DND-41 (cell line): ENCODE measurements at places on chromosomes 12 and 14.

DNA sequence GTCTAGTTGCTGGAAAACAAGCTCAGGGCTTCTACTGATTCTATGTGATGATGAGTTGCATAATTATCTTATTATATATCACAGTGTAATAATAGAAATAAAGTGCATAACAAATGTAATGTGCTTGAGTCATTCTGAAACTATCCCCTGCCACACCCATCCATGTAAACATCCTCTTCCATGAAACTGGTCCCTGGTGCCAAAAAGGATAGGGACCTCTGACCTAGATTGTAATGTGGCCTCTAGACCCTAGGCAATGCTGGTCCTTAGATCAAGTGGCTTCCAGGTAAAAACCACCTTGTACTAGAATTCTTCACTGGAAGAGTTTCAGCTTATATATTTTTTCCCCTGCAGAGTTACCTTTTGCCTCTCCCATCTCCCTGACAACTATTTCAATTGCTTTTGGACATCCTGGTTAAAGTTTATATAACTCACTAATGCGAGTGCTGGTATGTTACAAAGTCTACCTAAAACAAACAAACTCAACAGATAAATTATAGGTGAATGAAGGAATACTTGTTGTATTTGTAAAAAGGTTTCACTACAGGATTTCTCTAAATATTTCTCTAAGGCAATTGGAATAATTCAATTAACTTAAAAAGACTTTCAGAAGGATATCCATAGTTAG lies 462.5 kb downstream of the NAV3 start:
- H3K27ac ChIP-seq, result no peak overlapping the region
- no peak overlapping the region for H3K4me3 ChIP-seq
- no peaks in the 10 kb centered on the region for H3K4me1 ChIP-seq
- no peak for DNase-seq
- no peaks in the 10 kb centered on the region for H3K27me3 ChIP-seq
- H3K36me3 ChIP-seq, result no peaks in the 10 kb centered on the region

DNA sequence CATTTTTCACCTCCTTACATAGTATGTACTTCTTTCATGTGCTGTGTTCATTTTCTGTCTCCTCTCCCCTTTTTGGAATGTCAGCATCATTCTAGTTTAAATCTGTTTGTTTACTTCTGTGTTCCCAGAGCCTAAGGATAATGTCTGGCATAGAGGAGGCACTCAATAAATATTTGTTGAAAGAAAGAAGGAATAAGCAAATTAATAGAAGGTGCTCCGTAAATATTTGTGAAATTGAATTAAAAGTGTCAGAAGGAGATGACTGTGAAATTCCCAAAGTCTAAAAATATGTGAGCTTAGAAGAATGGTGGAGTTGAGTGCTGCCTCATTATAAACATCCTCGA lies 3.3 kb upstream of the CDKN1B start:
- H3K4me3 ChIP-seq, result peak overlapping the region; percentile 82
- H3K27me3 ChIP-seq, result no peaks in the 10 kb centered on the region
- peaks cover 12% of the 10 kb centered on the region for H3K36me3 ChIP-seq
- DNase-seq, result no peak
- H3K4me1 ChIP-seq, result peaks cover 35% of the 10 kb centered on the region

DNA sequence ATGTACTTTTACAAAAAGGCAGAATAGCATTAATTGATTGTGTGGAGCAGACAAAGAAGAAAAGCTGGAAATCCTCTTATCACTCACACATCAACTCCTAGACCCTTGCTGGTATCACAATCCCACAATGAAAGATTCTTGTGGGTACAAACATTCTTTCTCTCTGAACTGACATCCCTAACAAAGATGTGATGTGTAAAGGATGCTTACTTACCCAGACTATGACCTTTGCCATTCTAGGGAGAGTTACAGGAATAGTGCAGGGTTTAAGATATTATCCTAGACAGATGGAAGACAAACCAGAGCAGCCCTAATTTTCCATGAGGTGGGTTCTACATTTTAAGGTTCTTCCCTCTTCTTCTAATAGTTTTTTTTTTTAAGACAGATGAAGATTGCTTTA lies 60.4 kb upstream of the SLC6A15 start:
- no peak overlapping the region for H3K27ac ChIP-seq
- H3K27me3 ChIP-seq, result no peaks in the 10 kb centered on the region
- no peaks in the 10 kb centered on the region for H3K36me3 ChIP-seq
- no peak overlapping the region for H3K4me3 ChIP-seq
- no peaks in the 10 kb centered on the region for H3K4me1 ChIP-seq

- no peaks in the 10 kb centered on the region for H3K27me3 ChIP-seq
- no peaks in the 10 kb centered on the region for H3K36me3 ChIP-seq
- peaks cover 9% of the 10 kb centered on the region for H3K4me1 ChIP-seq
- no peak overlapping the region for H3K4me3 ChIP-seq
- H3K27ac ChIP-seq, result no peak overlapping the region
These were observed 21.1 kb downstream of the ZFHX2 start for GRCh38 chr14:23530375-23531055.

- no peak overlapping the region for H3K4me3 ChIP-seq
- H3K27ac ChIP-seq, result no peak overlapping the region
- DNase-seq, result no peak
These were observed 24.4 kb upstream of the BTG1 start for GRCh38 chr12:92170050-92170449.

- no peak overlapping the region for H3K27ac ChIP-seq
- no peaks in the 10 kb centered on the region for H3K27me3 ChIP-seq
- H3K4me1 ChIP-seq, result peaks cover 3% of the 10 kb centered on the region; the same call in 1 of the 2 replicates
These were observed 433.5 kb downstream of the DAD1 start for GRCh38 chr14:22155571-22155970.

DNA sequence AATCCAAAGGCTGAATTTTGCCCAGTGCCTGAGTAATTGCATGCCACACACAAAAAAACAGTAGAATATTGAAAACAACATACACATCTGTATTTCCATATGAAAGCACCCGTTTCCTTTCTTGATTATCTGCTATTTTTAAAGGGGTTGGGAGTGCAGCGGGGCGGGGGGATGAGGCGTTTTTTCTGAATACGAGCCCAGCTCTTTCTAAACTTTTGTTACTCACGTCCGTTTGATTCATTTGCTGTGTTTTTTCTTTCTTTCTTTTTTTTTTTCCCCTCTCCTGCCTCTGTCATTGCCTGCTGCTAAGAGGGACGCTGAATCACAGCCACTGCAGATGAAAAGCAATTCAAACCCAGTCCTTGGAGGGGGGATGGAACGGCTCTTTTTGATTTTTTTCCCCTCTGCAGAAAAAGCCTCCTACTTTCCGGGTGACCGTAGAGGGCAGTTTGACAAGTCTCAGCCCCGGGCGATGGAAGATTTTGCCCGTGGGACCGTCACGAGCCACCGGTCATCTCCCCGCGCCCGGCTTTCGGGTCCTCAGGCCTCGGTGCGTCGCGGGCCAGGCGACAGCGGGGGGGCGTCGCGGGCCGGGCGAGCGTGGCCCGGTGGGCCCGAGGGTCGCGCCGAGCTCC lies 572 bp upstream of the RASSF8 start:
- no peak for DNase-seq
- H3K4me1 ChIP-seq, result no peaks in the 10 kb centered on the region
- no peak overlapping the region for H3K4me3 ChIP-seq
- H3K27ac ChIP-seq, result no peak overlapping the region
- no peaks in the 10 kb centered on the region for H3K36me3 ChIP-seq

GRCh38 chr14:25108959-25109358 lies 59.0 kb upstream of the STXBP6 start:
- no peak overlapping the region for H3K4me3 ChIP-seq
- no peaks in the 10 kb centered on the region for H3K27me3 ChIP-seq
- no peak overlapping the region for H3K27ac ChIP-seq
- no peaks in the 10 kb centered on the region for H3K36me3 ChIP-seq
- H3K4me1 ChIP-seq, result no peaks in the 10 kb centered on the region

DNA sequence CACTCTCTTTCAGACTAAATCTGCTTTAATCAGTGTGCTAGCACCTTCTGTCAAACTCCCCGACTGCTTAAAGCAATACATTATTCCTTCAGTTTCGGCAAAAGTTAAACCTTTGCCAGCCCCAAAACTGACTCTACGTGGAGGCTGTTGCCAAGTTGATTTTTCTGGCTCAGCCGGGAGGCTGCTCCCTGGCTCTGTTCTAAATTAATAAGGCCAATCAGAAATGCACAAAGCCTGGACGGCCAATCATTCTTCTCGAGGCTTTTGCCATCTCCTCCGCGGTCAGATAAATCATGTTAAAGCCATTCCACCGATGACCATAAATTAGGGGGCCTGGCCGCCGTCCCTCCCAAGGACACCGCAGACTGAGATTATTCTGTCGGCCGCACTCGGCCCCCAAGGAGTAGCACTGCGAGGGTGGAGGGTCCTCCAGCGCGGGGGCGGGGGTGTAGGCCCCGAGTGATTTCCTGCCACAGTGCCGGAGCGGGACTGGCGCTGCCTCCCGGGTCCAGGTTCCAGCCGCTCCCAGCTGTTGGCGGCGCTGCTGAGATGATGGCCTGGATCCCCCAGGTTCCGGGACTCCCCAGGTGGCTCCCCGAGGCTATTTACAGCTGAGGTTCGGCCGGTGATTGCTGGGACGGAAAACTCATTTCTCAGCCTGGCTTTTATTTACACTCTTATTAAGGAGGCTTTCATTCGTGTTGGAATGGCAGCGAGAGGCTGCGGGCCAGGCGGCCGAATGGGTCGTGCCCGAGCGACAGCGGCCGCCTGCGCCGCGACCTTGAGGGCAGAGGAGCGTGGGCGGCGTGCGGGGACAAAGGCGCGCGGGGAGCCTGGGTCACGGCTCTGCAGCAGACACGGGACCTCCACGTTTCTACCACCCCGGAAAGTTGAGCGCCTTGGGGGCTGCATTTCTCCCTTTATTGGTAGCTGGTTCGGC lies 165.1 kb downstream of the MON2 start:
- H3K36me3 ChIP-seq, result no peaks in the 10 kb centered on the region
- no peaks in the 10 kb centered on the region for H3K27me3 ChIP-seq
- H3K4me1 ChIP-seq, result no peaks in the 10 kb centered on the region

DNA sequence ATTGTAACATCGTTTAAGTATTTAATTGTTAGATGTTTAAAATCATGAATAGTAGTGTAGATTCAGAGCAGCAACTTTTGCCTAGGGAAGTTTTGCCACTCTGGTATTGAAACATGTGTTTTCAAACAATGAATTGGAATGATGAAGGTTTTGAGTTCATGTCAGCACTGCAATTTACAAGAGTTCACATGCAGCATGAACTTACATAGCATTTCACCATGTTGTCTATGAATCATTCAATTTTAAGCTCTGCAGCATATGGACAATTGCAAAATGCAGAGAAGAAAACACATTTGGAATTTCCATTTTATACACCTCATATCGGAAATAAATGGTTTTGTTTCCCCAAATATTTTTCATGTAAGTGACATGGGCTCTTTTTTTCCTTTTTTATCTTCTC lies 170.7 kb upstream of the CDKN3 start:
- H3K4me1 ChIP-seq, result no peaks in the 10 kb centered on the region
- H3K27ac ChIP-seq, result no peak overlapping the region
- no peaks in the 10 kb centered on the region for H3K27me3 ChIP-seq
- H3K36me3 ChIP-seq, result no peaks in the 10 kb centered on the region
- DNase-seq, result no peak

DNA sequence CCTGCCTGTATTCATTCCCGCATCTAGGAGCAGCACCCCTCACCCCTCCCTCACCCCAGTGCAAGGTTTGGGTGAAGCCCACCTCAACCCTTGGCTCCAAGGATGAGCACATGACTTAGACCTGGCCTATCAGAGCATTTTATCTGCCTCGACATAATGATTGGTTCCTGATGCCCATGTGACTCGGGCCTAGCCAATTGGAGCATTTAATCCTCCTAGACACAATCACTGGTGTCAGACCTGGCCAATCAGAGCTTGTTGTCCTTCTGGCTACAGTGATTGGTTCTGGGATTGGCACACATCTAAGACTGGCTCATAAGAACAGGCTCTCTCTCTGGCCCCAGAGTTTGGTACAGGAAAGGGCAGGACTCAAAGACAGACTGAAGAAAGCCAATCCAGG lies 73.1 kb upstream of the MYL2 start:
- H3K4me1 ChIP-seq, result no peaks in the 10 kb centered on the region
- DNase-seq, result no peak
- H3K27ac ChIP-seq, result no peak overlapping the region
- H3K4me3 ChIP-seq, result no peak overlapping the region

DNA sequence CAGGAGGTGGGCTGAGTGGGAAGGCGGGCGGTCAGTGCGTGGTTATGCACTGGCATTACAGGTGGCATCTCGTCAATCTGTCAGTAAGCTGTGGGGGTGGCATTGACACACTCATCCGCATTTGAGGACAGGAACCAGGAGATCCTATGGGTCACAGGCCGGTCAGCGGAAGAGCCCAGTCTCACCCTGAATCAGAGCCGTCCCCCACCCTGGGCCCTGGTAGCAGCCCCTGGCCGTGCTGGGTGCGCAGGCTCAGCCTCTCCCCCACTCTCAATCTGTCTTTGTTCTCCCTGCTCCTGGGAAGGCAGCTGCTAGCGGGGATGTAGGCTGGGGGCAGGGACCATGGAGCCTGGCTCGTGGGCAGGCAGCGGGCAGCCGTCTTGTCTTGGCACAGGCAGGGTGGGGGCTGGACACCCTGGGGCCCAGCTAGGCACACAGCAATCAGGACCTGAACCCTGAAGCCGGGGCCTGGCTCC lies 5.1 kb downstream of the INF2 start:
- no peak overlapping the region for H3K4me3 ChIP-seq
- H3K27me3 ChIP-seq, result no peaks in the 10 kb centered on the region
- H3K4me1 ChIP-seq, result peaks cover 38% of the 10 kb centered on the region
- DNase-seq, result no peak
- H3K36me3 ChIP-seq, result peaks cover 50% of the 10 kb centered on the region
- H3K27ac ChIP-seq, result no peak overlapping the region

DNA sequence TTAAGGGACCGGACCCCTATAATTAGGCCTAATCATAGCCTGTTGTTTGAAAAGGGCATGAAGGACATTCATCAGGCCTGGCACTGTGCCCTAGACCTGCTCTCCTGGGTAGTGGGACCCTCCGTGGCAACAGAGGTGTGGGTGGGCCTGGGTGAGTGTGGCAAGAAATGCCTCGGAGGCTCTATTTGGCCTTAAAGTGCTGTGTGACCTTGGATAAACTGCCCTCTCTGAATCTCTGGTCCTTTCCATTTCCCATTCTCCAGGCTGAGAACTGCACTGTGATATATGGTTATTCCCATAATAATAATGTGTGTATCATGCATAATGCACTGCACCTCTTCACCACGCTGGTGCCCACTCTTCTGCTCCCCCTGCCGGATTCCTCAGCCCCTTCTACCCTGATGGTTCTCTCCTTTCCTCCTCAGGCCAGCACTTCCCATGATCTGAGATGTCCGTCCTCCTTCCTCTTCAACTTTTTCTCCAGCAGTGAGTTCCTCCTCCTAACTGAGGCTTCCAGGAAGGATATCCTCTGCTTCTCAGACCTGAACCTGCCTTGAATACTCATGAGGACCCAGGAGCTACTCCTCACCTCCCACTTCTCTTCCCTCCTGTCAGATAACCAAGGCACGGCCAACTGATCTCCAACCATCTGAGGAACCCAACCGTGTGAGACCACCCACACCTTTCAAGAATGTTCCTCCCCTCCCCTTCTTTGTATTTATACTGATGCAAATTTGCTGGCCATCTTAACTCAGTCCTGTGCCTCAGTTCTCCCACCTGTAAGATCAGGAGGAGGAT lies 111.0 kb upstream of the PZP start:
- H3K36me3 ChIP-seq, result no peaks in the 10 kb centered on the region
- no peak for DNase-seq
- H3K27me3 ChIP-seq, result no peaks in the 10 kb centered on the region
- H3K4me3 ChIP-seq, result no peak overlapping the region

- no peaks in the 10 kb centered on the region for H3K27me3 ChIP-seq
- H3K4me1 ChIP-seq, result no peaks in the 10 kb centered on the region
- DNase-seq, result no peak
- no peak overlapping the region for H3K27ac ChIP-seq
These were observed 362.2 kb downstream of the CACNA1C start for GRCh38 chr12:2414810-2415567.
